ENCODE measurements at places on chromosomes 1 and 21.

GRCh38 chr1:224378855-224379631, 22.4 kb downstream of the CNIH4 start:
- H3K27ac ChIP-seq = no peak overlapping the region
- H3K4me1 ChIP-seq = no peaks in the 10 kb centered on the region
- no peak for DNase-seq
- peaks cover 20% of the 10 kb centered on the region for H3K36me3 ChIP-seq
- no peak overlapping the region for H3K4me3 ChIP-seq

DNA sequence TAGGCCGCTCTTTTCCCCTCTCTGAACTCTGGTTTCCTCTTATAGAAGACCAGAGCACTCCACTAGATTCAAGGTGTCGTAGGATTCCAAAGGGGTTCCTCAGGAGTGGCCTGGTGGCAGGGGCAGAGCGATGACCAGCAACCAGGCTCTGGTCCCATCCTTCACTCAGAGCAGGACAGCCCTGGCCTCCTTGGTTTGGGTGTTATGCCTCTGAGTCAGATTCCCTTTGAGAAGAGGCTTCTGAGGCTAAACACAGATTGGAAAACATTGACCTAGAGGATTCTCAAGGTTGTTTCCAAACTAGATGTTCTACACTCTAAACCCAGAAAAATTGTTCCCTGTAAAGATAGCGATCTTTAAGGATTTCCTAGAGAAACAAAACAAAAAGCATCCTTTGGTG, 49.8 kb upstream of the IKBKE start:
- peaks cover 36% of the 10 kb centered on the region for H3K36me3 ChIP-seq
- H3K27me3 ChIP-seq = no peaks in the 10 kb centered on the region
- H3K4me1 ChIP-seq = peaks cover 4% of the 10 kb centered on the region
- no peak overlapping the region for H3K27ac ChIP-seq
- DNase-seq = no peak

GRCh38 chr1:58883888-58884482, 100.1 kb upstream of the JUN start:
- H3K36me3 ChIP-seq = no peaks in the 10 kb centered on the region
- no peaks in the 10 kb centered on the region for H3K27me3 ChIP-seq
- no peak overlapping the region for H3K4me3 ChIP-seq
- H3K27ac ChIP-seq = no peak overlapping the region
- DNase-seq = no peak
- H3K4me1 ChIP-seq = peaks cover 24% of the 10 kb centered on the region

- no peak overlapping the region for H3K27ac ChIP-seq
- H3K27me3 ChIP-seq = no peaks in the 10 kb centered on the region
- no peaks in the 10 kb centered on the region for H3K4me1 ChIP-seq
- no peak overlapping the region for H3K4me3 ChIP-seq
- no peak for DNase-seq
Measured at GRCh38 chr1:167542109-167543032, 11.2 kb downstream of the CREG1 start.

- no peak overlapping the region for H3K4me3 ChIP-seq
- peaks cover 16% of the 10 kb centered on the region for H3K4me1 ChIP-seq
- DNase-seq = peak; percentile 63
- H3K27ac ChIP-seq = no peak overlapping the region
- H3K27me3 ChIP-seq = peaks cover 5% of the 10 kb centered on the region
- no peaks in the 10 kb centered on the region for H3K36me3 ChIP-seq
Measured at GRCh38 chr1:17887661-17888371, 132.7 kb downstream of the ACTL8 start.

- no peak for DNase-seq
- peaks cover 5% of the 10 kb centered on the region for H3K4me1 ChIP-seq
- no peaks in the 10 kb centered on the region for H3K27me3 ChIP-seq
- peaks cover 2% of the 10 kb centered on the region for H3K36me3 ChIP-seq
Measured at GRCh38 chr1:77540501-77541161, 141.8 kb downstream of the ZZZ3 start.

- no peak for DNase-seq
- H3K27me3 ChIP-seq = no peaks in the 10 kb centered on the region
- H3K36me3 ChIP-seq = no peaks in the 10 kb centered on the region
- H3K4me3 ChIP-seq = no peak overlapping the region
- H3K27ac ChIP-seq = no peak overlapping the region
Measured at GRCh38 chr1:202063093-202063492, 52.7 kb downstream of the ELF3 start.

- H3K27me3 ChIP-seq = no peaks in the 10 kb centered on the region
- peaks cover 2% of the 10 kb centered on the region for H3K36me3 ChIP-seq
- H3K4me3 ChIP-seq = no peak overlapping the region
- DNase-seq = no peak
- H3K27ac ChIP-seq = no peak overlapping the region
Measured at GRCh38 chr1:20147846-20148570, 8.9 kb downstream of the PLA2G2F start.

DNA sequence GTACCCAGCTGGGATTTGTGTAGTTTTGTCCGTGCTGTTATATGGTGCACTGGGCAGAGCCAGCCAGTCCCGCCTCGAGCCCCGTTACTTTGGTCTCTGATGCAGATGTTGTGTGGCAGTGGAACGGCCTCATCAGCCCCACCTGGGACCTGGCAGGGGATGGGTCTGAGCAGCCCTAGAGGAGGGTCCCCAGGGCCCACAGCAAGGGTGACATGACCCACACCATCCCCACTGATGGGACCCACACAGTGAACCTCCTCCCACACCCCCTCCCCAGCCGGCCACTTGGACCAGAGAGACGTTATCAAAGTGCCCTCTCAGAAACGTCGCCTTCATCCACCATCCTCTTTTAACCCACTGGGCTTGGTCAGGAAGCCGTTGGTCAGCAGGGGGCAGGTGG, 42.0 kb upstream of the PCBP3 start:
- no peak overlapping the region for H3K27ac ChIP-seq
- H3K27me3 ChIP-seq = no peaks in the 10 kb centered on the region
- no peak for DNase-seq
- H3K36me3 ChIP-seq = no peaks in the 10 kb centered on the region

- DNase-seq = no peak
- no peaks in the 10 kb centered on the region for H3K4me1 ChIP-seq
- H3K4me3 ChIP-seq = no peak overlapping the region
- H3K27ac ChIP-seq = no peak overlapping the region
Measured at GRCh38 chr1:186987769-186988168, 159.0 kb downstream of the PLA2G4A start.

GRCh38 chr1:54335755-54336108, 70.5 kb downstream of the SSBP3 start:
- peaks cover 4% of the 10 kb centered on the region for H3K36me3 ChIP-seq
- H3K27ac ChIP-seq = peak overlapping the region; percentile 81
- no peak overlapping the region for H3K4me3 ChIP-seq
- H3K4me1 ChIP-seq = peaks cover 63% of the 10 kb centered on the region
- no peaks in the 10 kb centered on the region for H3K27me3 ChIP-seq

DNA sequence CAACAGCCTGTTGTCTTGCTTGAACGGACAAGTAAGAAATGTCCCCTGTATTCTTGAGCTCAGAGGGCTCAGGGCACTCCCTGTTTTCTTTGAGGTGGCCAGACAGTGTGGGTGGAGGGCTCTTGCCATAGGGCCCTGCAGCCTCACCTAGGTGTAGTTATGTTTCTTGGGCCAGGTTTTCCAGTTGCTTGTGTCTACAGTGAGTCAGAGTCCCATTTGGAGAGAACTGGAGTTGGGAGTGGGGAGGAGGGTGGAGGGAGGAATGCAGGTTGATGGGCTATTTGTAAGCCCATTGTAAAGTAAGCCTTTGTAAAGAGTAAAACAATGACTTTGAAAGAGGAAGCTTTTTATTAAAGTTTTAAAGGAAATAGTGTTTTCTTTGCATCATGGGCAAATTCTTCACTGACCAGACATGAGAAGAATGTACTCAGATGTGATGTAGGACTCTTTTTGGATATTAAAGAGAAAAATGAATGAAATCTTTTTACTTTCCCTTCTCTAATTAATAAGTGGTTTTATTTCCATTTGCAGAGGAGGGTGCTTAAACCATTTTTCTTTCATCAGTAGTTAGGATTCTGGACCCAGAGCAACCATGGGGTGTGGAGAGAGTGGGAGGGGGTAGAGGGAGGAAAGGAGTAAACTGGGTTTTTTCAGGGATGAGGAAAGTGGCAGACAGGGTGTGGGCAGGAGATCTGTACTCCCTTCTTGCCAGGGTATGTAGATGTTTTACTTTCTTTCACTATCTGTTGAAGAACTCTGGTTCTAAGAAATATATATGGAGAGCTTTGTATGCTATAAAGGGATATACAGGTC, 45.1 kb upstream of the MACF1 start:
- peaks cover 8% of the 10 kb centered on the region for H3K4me1 ChIP-seq
- peak overlapping the region; percentile 31 for H3K27ac ChIP-seq
- H3K4me3 ChIP-seq = no peak overlapping the region
- DNase-seq = no peak
- H3K36me3 ChIP-seq = peaks cover 2% of the 10 kb centered on the region

DNA sequence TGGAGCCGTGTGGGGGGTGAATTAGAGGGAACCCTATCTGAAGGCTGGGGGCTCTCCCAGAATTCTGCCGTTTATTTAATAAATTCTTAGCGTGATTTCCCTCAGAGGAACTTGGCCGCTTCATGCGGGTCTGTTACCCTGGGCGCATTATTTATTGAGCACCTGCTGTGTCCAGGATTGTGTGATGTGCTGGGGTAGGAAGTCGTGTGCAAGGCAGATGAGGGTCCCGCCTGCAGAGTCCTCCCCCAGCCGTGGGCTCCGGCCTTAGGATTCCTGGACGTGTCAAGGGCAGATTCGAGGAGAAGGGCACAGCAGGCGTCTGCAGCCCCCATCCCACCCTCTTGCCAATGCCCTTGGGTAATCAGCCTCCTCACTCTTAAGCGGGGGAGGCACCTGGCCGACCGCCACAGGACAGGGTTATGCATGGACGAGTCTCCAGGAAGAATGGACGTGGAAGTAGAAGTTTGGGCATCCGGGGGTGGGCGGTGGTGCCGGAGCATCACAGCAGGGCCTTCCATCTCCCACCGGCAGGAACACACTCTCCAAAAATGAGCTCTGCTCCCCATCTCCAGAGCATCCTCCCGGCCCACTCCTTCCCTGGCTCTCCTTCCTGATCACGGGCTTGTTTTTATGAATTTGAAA, 233.3 kb upstream of the C1orf174 start:
- no peak overlapping the region for H3K4me3 ChIP-seq
- no peaks in the 10 kb centered on the region for H3K36me3 ChIP-seq
- H3K27ac ChIP-seq = no peak overlapping the region
- H3K27me3 ChIP-seq = no peaks in the 10 kb centered on the region

DNA sequence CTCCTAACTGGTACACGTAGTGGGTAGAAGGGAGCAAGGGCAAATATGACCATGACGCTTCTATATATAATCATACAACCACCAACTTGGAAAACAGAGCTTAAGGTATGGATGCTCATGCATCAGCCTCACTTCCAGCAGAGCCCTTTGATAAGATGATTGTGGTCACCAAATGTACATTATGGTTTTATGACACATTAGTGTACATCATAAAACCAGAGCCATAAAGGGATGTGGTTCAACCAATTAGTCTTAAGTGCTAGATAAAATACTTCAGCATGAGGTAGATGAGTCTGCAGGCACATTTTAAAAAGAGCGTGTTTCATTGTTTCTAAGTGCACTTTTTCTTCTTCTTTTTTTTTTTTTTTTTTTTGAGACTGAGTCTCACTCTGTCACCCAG, 43.7 kb downstream of the NIBAN1 start:
- H3K4me1 ChIP-seq = no peaks in the 10 kb centered on the region
- no peak overlapping the region for H3K4me3 ChIP-seq
- H3K27me3 ChIP-seq = no peaks in the 10 kb centered on the region

GRCh38 chr1:40064797-40065499, 24.4 kb downstream of the CAP1 start:
- no peak overlapping the region for H3K27ac ChIP-seq
- DNase-seq = no peak
- no peaks in the 10 kb centered on the region for H3K27me3 ChIP-seq
- no peaks in the 10 kb centered on the region for H3K4me1 ChIP-seq

- peaks cover 9% of the 10 kb centered on the region for H3K36me3 ChIP-seq
- H3K4me3 ChIP-seq = no peak overlapping the region
- H3K27ac ChIP-seq = no peak overlapping the region
- no peaks in the 10 kb centered on the region for H3K27me3 ChIP-seq
Measured at GRCh38 chr1:3148171-3148570, 79.2 kb downstream of the PRDM16 start.

DNA sequence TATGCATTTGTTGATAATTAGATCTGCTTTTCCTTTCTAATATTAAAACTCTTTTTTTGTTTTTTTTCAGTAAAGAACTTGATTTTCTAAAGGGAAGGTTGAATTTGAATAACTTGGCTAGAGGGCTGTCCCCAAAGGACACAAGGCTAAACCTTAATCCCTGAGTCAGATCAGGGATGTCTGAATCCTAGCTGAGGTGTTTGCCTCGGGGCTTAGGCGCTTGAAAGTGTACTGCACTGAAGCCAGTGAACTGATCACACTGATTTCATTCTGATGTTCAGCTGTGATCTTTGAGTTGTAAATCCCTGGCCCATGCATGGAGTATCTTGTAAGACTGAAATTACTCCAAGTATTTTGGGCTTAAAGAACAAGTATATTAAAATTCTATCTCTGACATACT, 42.8 kb downstream of the MTR start:
- no peak overlapping the region for H3K27ac ChIP-seq
- H3K4me1 ChIP-seq = no peaks in the 10 kb centered on the region
- peaks cover 11% of the 10 kb centered on the region for H3K36me3 ChIP-seq
- no peaks in the 10 kb centered on the region for H3K27me3 ChIP-seq

GRCh38 chr1:117060441-117061317, 553 bp downstream of the TTF2 start:
- no peaks in the 10 kb centered on the region for H3K27me3 ChIP-seq
- peak overlapping the region; percentile 29 for H3K27ac ChIP-seq
- H3K4me3 ChIP-seq = peak overlapping the region; percentile 70
- no peaks in the 10 kb centered on the region for H3K36me3 ChIP-seq
- peaks cover 10% of the 10 kb centered on the region for H3K4me1 ChIP-seq

DNA sequence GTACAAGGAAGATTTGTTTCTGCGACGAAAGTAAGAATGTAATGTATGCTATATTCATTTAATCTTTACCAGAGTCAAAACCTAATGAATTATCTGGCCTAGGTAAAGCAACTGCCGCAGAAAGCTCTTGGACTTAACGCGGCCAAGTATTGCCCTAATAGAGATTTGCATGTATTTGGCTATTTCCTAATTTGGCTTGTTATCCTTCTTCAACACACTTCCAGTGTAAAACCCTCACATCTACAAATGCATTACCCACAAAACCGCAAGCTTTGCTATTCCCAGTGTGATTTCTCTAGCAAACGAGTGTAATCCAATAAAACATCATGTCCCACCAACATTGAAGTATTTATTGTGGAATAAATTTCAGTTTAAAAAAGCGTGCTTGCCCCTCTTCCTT, 123.8 kb upstream of the LMO4 start:
- peak; percentile 16 for DNase-seq
- H3K36me3 ChIP-seq = no peaks in the 10 kb centered on the region
- no peak overlapping the region for H3K4me3 ChIP-seq
- no peaks in the 10 kb centered on the region for H3K27me3 ChIP-seq
